ENCODE measurements at places on chromosomes 2 and 18.
A peak's percentile ranks its signal among the peaks of the same experiment; 100 is the strongest.

GRCh38 chr2:60416221-60417008 is 137.0 kb downstream of the BCL11A start:
- no peak for DNase-seq

GRCh38 chr18:76914314-76914713 is 92.0 kb downstream of the ZNF236 start:
- DNase-seq = no peak

- DNase-seq = peak; percentile 48
Measured at GRCh38 chr2:239824866-239825704, 200.1 kb downstream of the NDUFA10 start.

GRCh38 chr2:150141226-150142001 is 346.1 kb downstream of the RND3 start:
- DNase-seq = no peak

GRCh38 chr18:65016631-65017371 is 734.0 kb upstream of the CDH7 start:
- no peak for DNase-seq

- DNase-seq = no peak
Measured at GRCh38 chr2:55107436-55107835, 57.2 kb upstream of the RTN4 start.

DNA sequence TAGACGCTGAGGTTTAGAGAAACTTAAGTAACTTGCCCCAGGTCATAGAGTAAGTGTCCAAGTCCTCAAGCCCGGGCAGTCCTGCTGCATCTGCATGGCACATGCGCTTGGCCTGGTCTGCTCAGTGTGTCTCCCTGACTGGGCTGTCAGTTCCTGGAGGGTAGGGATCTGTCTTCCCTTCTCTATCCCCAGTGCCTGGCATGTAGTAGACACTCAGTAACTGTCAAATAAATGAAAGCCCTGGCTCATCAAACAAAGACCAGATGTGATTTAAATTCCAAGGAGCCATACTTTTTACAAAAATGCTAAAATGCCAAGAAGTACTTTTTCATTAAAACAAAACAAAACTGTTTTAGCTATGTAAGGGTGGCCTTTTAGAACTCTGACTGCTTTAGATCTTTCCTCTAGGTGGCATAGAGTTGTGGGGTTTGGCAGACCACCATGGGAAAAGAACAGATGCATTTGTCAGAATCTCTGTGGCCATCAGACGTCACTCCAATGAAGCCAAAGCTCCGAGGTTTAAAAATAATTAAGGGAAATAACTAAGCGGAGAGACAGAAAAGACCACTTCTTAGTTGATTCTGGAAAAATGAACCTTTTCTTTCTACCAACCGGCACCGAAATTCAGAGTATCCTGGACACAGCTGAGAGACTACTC is 34.0 kb downstream of the EPAS1 start:
- DNase-seq = no peak

DNA sequence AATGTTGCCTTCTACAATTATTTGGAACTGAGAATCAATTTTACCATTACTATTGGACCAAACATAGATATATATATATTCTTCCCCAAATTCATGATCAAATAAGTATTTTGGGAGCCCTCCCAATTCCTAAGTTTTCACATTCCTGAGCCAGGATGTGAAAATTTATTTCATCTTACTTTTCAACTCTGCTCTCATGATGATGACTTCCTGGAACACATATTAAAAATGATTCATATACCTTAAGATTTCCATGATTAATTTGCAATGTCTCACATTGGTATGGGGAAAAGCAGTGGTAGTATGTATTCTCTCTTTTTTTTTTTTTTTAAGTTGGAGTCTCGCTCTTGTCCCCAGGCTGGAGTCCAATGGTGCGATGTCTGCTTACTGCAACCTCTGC is 596.1 kb upstream of the ZEB2 start:
- no peak for DNase-seq

DNA sequence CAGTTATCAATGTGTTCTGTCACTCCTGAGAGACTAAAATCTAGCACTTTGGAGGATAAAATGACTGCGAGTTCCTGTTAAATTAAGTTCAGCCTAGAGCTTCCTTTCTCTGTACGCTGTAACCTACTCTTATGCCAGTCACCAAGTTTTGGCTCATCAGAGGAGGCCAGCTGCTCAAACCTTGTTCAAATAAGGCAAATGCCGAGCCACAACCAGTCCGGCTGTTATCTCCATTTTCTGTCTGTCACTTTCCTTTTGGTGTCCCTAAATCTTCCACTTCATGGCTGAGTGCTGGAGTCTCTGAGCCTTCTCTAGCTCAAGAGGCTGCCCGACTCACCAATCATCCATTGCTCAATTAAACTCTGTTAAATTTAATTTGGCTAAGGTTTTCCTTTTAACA is 33.5 kb upstream of the PXDN start:
- no peak for DNase-seq

DNA sequence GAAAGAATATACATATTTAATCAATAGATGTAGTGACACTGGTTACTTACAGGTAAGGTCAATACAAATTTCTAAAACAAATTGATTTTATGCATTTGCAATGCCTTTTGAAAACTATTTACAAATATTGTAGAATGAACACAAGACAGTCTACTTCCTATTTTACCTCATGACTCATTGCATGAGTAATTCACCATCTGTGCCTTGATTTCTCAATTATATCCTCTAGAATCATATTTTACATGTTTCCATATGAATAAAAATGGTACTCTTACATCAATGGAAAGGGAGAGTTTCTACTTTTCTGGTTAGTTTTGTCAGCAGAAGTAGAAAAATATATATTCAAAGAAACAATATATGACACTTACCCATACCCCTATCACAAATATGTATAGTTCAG is 203.8 kb upstream of the CDH7 start:
- no peak for DNase-seq

All from sciatic nerve (tissue), 2 donors.